ENCODE measurements at places on chromosomes 7 and 10.

DNA sequence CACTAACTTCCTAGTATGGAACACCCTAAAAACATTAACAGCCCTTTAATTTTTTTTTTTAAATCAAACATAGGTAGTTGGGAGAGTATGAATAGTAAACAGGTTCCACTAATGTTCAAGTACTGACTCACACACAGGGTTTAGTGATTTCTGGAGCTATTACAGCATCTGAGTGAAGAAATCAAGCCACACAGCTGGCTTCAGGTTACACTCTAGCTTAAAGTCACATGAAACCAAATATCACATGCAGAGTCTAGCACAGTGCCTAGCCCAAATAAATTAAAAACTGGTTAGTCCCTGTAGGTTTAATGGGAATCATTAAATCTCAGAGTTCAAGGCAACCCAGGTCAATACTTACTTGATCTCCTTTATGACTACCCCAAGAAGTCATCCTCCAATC, 11.6 kb downstream of the PANK1 start:
- no peak for DNase-seq

- DNase-seq, result no peak
These were observed 14.7 kb downstream of the COL1A2 start for GRCh38 chr7:94409200-94409948.

DNA sequence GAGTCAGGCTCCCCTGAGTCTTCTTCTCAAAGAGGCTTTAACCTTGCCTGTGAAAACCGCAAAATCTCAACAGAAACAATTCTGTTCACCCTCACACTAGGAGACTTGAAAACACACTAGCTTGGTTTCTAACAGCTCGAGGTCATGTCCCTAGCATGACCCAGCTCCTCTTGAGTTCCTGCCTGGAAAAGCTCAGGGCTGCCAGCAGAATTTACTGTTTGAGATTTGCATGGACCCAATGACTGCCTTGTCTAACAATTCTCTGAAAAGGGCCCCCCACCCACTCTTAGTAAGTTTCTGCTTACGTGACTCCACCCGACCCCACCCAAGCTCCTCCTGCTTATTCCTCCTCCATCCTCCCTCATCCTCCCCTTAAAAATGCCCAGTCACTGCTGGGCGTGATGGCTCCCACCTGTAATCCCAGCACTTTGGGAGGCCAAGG, 85.1 kb upstream of the KMT2C start:
- no peak for DNase-seq

DNA sequence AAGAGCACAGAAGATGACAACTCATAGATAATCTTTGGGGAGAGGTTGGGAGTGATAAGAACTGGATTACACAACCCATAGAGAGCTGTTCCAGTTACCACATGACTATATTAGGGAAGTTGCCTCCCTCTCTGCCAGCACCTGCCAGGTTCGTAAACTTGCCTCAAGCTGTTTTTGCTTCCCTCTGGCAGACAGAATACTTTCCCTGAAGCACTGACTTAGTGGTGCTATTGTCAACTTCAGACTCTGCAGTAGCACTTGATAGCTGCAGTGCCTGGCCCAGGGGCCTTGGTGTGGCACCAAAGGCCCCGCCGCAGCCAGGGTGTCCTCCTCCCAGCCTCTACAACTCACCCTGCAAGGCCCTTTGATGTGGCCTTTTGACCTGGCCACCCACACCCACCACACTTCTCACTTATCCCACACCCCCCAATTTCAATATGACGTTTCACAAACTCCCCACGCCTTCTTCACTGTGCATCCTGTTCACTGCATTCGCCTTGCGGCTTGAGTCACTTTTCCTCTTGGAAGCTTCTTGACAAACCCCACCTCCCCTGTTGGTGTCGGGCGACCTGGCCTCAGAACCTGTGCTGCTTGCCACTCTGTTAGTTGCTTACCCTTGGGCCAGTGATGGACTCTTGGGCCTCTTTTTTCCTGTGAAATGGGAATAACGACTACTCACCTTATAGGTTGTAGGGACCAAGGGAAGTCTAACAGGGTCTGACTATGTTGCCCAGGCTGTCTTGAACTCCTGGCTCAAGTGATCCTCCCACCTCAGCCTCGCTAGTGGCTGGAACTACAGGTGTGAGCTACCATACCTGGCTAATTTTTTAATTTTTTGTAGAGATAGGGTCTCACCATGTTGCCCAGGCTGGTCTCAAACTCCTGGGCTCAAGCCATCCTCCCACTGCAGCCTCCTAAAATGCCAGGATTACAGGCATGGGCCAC, 50.2 kb upstream of the PODXL start:
- no peak for DNase-seq

DNA sequence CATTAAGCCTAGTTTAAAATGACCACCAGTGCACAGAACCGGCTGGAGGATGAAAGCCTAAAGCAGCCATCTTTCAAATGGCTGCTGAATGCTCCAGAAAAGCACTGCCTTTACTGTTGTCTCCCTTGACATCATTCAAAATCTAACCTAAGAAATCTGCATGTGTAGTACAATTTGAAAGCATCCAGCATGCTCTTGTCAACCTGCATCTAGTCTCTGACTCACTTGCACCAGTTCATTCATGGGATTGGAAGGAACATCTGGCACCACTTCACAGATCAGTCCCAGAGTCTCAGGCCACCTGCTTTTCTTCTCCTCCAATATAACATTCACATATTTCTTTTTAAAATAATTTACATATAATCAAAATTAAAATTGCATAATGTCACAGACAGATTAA, 76.2 kb downstream of the RNF133 start:
- DNase-seq, result no peak

GRCh38 chr10:95217476-95217875, 23.4 kb downstream of the ACSM6 start:
- DNase-seq, result no peak

DNA sequence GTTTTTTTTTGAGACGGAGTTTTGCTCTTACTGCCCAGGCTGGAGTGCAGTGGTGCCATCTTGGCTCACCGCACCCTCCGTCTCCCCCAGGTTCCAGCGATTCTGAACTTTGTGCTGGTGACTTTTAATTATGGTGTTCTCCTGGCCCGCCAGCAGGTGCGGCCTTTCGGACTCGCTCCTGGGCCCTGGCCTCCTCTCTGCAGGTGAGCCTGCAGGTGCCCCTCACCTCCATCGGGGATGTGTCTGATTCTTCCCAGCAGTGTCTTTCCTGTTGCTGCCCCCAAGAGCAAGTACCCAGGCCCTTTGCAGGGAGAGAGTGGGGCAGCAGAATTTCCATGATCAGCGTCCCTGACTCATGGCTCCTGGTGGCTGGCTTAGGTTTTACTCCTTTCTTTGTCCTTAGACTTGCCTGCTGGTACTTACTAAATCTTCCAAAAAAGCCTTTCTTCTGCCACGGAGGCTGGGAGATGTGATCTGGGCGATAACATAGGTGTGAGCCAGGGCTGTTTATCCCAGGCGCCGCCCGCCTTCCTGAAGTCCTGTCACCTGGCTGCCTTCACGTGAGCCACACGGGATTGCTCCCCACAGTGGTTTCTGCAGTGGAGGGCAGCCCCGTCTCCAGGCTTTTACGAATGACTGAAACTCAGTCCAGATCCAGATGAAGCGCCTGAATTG, 10.7 kb downstream of the WIPI2 start:
- no peak for DNase-seq

- DNase-seq, result no peak
These were observed 383.9 kb downstream of the AUTS2 start for GRCh38 chr7:69982197-69982596.

DNA sequence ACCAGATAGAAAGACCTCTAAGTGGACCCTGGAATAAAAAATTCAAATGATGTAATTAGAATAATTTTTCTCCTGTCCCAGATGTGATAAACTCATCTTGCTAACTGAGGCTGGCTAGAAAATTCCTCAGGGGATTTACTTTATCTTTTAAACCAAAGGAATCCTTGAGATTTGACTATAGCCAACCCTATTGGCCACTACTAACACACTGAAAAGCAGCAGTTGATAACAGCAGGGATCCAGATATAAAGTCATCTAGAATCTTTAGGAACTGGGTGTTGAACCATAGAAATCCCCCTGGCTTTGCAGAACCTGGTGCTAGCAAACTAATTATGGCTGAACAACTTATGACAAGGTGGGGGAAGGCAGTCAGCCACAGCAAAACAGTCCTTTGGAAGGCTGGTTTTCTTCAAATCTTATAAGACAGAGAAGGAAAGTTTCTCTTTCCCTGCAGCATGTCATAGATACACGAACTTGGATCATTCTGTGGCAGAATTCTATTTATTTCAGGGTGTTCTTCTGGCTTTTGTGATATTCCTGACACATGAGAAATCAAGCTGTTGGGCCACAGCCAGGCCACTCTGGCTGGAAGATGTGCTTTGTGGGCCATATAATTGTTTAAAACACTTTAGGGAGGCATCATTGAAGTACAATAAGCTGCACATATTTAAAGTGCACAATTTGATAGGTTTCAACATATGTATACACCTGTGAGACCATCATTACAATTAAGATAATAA, 643.6 kb downstream of the SORCS3 start:
- DNase-seq, result no peak

- DNase-seq, result no peak
These were observed 182.8 kb downstream of the ARL4A start for GRCh38 chr7:12870219-12870618.
